ENCODE measurements at places on chromosomes 3 and 15.

- DNase-seq, result no peak
Measured at GRCh38 chr3:187210545-187211327, 13.4 kb downstream of the RTP1 start.

- DNase-seq, result no peak
Measured at GRCh38 chr3:40782111-40782721, 257.5 kb downstream of the ZNF621 start.

- no peak for DNase-seq
Measured at GRCh38 chr3:116512281-116512680, 67.0 kb upstream of the LSAMP start.

- DNase-seq, result no peak
Measured at GRCh38 chr15:80052597-80053304, 6.7 kb upstream of the ZFAND6 start.

DNA sequence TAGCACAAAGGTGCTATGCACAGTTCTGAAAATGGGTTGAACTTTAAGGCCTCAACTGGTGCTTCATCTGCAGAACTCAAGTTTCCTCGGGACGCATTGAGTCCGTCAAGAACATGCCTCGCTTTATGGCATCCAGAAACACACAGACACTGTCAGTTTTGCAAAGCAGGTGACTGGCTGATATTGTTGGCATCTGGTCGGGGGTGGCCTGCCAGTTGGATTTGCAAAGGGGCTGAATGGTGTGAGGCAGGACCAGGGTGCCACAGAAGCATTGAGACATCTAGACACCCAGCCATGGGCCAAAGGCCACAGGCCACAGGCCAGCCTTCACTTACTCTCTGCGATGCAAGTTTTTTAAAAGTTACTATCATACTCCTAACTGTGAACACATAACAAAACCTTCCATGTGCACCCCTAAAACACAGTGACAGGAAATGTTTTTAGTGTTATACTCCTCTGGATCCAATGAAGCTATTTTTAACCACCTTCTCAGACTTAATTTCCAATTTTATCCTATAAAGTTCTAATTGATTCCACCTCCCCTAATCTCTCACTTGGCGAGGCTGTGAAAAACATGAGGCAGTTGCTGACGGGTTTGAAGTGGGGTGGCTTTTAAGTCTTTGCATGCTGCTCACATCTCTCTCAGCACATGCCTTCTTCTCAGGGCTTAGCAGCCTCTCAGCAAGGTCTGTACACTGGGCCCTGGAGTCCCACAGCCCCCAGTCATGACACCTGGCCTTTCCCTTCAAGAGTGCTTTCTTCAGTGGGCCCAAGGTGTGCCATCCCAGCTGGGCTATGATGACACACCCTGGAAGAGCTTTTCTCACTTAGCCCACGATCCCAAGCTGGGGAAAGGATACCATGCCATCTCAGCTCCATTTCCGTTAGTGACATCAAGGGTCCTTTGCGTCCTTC lies 38.5 kb upstream of the DUSP7 start:
- DNase-seq, result no peak

DNA sequence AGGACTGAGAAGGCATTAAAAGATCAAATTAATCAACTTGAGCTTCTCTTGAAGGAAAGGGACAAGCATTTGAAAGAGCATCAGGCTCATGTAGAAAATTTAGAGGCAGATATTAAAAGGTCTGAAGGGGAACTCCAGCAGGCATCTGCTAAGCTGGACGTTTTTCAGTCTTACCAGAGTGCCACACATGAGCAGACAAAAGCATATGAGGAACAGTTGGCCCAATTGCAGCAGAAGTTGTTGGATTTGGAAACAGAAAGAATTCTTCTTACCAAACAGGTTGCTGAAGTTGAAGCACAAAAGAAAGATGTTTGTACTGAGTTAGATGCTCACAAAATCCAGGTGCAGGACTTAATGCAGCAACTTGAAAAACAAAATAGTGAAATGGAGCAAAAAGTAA lies 149.7 kb upstream of the LRRFIP2 start:
- DNase-seq, result no peak

GRCh38 chr3:13045904-13046568 lies 27.2 kb downstream of the IQSEC1 start:
- DNase-seq, result no peak

DNA sequence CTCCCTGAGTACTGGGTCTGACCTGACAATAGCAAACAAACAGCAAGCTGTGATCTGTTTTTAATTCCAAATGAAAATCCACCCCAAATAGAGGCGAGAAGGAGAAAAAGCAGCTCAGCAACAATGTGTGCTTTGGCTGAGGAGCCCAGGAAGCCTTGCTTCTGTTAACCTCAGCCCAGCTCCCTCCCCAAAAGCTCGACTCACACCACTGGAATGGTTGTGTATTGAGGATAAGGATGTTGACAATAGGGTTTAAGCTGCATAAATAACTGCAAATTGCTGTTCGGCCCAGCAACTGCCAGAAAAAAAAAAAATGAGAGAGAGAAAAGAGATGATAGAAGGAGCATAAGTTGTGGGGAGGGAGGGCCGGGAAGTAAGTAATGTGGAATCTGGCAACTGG lies 104.0 kb upstream of the TBC1D5 start:
- no peak for DNase-seq

- DNase-seq, result no peak
Measured at GRCh38 chr3:119146578-119147375, 812 bp downstream of the TEX55 start.

GRCh38 chr15:67548862-67549651 lies 6.6 kb downstream of the MAP2K5 start:
- no peak for DNase-seq

GRCh38 chr3:94927175-94927574 lies 864.3 kb downstream of the NSUN3 start:
- no peak for DNase-seq

GRCh38 chr3:101077361-101078011 lies 84.3 kb upstream of the ABI3BP start:
- DNase-seq, result peak; percentile 73

- DNase-seq, result no peak
Measured at GRCh38 chr15:52436981-52437380, 91.7 kb downstream of the MYO5A start.

DNA sequence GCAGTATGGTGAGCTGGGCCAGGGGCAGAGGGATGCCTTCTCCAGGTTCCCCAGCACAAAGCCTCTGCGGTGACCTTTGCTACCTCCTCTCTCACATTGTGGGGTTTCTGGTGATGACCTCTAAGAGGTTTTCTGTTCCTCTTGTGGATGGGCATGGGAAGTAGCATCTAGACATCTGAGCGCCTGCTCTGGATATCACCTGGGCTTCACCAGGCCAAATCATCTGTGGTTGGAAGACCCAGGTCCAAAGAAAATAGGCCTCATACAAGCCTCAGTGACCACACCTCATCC lies 7.0 kb downstream of the APEH start:
- no peak for DNase-seq

DNA sequence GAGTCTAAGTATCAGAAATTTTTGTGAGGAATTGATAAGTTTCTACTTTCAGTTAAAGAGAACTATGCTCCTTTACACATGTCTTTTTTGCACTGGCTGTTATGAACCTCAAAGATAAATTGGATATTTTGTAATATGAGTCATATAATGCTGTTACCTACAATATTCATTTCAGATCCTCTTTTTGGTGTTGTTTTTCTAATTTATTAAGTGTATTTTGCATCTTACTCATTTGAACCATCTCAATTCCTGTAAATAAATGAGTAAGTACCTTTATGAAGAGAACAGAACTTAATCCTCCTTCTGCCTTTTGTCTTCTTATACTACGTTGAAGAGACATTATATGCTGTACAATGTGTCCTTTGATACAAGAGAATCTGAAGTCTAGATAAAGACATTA lies 74.4 kb downstream of the ZIC1 start:
- no peak for DNase-seq

GRCh38 chr3:33139996-33140395 lies 26.2 kb downstream of the CRTAP start:
- DNase-seq, result no peak

GRCh38 chr15:85097250-85097649 lies 115.6 kb downstream of the PDE8A start:
- DNase-seq, result no peak

GRCh38 chr3:173553635-173554280 lies 156.2 kb downstream of the NLGN1 start:
- DNase-seq, result peak; percentile 15

DNA sequence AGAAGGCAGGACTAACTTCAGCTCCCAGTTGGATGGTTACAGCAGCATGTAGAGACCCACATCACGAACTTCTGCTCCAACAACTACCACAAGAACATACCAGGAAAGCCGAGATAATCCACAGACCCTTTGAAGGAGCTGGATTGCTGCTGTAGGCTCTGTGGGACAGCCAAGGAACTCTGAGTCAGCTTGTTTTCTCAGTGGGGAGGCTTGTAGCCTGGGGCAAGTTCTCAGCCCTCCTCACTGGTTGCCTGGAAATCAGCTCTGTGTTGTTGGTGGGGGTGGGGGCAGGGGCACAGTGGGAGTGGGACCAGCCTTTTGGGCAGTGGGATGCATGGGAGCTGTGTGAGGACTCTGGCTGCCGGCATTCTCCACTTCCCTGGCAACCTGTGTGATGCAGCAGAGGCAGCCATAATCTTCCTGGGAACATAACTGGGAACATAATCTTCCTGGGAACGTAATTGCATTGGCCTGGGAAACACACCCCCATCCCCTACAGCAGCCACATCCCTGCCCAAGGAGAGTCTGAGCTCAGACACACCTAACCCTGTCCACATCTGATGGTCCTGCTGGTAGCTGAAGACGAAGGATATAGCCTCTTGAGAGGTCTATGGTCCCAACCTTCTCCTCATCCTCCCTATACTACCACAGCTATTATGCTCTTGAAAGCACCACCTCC lies 153.1 kb downstream of the PEAK1 start:
- DNase-seq, result no peak

DNA sequence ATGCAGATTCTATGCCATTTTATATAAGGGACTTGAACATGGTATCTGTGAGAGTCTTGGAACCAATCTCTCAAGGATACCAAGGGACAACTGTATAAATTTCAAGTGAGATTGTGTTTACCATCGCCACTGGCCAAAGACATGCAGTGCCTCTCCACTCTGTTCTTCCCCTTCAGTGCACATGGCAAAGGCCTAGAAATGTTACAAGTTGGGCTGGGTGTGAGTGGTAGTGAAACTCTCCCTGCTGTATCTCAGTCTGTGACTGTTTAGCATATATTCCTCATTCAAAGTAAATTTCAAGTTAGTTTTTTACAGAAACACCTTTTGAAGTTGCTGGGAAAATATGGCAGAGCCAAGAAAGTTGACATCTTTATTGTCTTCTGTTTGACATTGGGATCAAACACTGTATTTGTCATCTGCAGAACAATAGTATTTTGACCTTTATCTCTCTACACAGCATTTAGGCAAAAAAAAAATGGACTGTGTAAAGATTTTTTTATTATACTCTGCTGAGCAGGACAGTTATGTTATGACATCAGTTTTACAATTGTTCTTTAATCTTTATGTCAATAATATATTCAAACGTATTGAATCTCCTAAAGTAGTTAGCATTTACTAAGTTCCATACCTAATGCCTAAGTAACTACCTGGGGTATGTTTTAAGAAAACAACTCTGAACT lies 101.4 kb downstream of the CCNL1 start:
- DNase-seq, result no peak

GRCh38 chr15:101510212-101511197 lies 21.0 kb upstream of the PCSK6 start:
- no peak for DNase-seq

DNA sequence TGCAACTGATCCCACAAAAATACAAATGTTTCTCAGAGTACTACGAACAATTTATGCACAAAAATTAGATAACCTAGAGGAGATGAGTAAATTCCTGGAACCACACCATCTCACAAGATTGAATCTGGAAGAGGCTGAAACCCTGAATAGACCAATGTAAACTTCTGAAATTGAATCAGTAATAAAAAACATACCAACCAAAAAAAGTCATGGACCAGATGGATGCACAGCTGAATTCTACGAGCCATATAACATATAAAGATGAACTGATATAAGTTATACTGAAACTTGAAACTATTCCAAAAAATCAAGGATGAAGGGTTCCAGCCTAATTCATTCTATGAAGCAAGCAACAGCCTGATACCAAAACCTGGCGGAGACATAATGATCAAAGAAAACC lies 336.3 kb downstream of the PYDC2 start:
- DNase-seq, result no peak

- no peak for DNase-seq
Measured at GRCh38 chr3:182782149-182782548, 11.2 kb upstream of the ATP11B start.

GRCh38 chr3:151852074-151852811 lies 21.2 kb upstream of the SUCNR1 start:
- DNase-seq, result no peak

GRCh38 chr3:10160346-10160745 lies 4.4 kb upstream of the IRAK2 start:
- DNase-seq, result no peak
